Tibial nerve (tissue), 4 donors: ENCODE measurements at places on chromosomes 3 and 15. TPM values are rescaled to one million over a fixed set of nuclear protein-coding genes. Genes with fewer than 3 reads are reported as not detected.

DNA sequence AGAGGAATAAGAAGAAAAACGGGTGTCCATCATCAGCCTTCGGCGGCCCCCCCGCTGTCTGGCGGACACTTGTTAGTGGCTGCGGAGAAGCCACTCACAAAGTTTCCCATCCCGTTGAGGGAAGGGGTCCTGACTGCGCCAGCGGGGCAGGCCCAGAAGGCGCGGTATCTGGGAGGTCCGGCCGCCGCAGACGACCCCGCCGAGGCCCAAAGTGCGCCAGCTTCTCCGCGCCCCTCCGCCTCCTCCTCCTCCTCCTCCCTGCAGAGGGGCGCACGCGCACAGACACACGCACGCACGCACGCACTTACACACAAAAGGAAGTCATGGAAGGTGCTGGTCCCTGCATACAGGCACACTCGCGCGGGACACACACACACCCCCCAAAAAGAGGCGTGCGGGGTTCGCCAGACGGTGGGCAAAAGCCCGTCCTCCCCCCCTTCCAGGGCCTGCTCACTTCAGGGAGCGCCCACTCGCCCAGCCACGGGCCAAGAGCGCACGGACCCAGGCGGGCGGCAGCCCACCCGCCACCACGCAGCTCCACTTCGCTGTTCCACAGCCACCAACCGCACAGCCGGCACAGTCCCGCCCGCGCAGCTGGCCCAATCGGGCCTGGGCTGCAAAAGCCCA lies 18.0 kb downstream of the ZNF148 start:
- peaks cover 61% of the 10 kb centered on the region for H3K4me1 ChIP-seq
- peak overlapping the region; percentile 50 for H3K4me3 ChIP-seq
- peak overlapping the region; percentile 66 for H3K27ac ChIP-seq
- H3K36me3 ChIP-seq = no peaks in the 10 kb centered on the region
- DNase-seq = no peak
- H3K27me3 ChIP-seq = no peaks in the 10 kb centered on the region

DNA sequence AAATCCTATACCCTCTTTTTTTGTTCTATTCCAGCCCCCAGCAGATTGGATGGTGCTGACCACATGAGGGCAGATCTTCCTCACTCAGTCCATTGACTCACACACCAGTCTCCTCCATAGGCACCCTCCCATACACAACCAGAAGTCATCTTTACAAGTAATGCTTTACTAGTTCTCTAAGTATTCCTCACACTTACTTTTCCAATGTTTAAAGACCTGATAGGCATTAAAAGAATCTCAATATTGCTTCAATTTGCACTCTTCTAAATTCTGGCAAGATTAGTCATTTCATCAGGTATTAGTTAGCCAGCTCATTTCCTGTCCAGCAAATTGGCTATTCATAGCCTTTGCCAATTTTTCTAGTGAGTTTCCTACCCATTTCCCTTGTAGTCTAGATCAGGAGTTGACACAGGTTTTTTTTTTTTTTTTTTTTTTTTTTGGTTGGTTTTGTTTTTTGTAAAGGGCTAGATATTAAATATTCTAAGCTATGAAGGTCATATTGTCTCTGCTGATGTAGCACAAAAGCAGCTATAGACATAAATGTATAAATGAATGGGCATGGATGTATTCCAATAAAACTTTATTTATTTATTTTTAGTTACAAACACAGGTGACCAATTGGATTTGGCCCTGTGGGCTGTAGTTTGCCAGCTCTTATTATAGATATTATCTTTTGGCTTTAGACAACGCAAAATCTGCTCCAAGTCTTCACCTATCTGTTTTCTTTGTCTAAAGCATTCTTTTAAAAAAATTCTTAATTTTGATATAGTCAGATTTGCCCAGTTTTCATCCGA lies 76.1 kb downstream of the ABHD5 start:
- no peaks in the 10 kb centered on the region for H3K4me1 ChIP-seq
- no peak overlapping the region for H3K27ac ChIP-seq
- H3K27me3 ChIP-seq = no peaks in the 10 kb centered on the region
- H3K4me3 ChIP-seq = no peak overlapping the region
- H3K36me3 ChIP-seq = no peaks in the 10 kb centered on the region
- DNase-seq = no peak

DNA sequence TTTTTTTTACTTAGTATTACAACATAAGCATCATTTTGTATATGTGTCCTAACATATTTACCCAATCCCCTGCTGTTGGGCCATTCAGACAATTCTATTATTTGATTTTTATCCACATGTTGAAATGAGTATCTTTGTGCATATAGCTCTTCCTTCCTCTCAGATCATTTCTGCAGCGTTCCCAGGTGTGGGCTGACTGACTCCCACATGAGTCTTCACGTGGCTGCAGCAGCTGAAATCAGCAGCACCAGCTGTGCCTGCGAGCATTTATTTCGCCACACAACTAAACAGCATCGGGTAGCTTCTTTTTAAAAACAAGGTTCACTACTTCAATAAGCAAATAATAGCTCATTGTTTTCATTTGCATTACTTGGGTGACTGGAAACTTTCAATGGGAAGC lies 44.5 kb upstream of the PDE8A start:
- DNase-seq = no peak
- no peaks in the 10 kb centered on the region for H3K4me1 ChIP-seq
- no peak overlapping the region for H3K27ac ChIP-seq
- no peaks in the 10 kb centered on the region for H3K27me3 ChIP-seq

- H3K4me1 ChIP-seq = peaks cover 5% of the 10 kb centered on the region
- no peaks in the 10 kb centered on the region for H3K27me3 ChIP-seq
- no peak overlapping the region for H3K27ac ChIP-seq
- no peaks in the 10 kb centered on the region for H3K36me3 ChIP-seq
- no peak for DNase-seq
These were observed 53.9 kb upstream of the ATOSA start for GRCh38 chr15:52733088-52733487.

DNA sequence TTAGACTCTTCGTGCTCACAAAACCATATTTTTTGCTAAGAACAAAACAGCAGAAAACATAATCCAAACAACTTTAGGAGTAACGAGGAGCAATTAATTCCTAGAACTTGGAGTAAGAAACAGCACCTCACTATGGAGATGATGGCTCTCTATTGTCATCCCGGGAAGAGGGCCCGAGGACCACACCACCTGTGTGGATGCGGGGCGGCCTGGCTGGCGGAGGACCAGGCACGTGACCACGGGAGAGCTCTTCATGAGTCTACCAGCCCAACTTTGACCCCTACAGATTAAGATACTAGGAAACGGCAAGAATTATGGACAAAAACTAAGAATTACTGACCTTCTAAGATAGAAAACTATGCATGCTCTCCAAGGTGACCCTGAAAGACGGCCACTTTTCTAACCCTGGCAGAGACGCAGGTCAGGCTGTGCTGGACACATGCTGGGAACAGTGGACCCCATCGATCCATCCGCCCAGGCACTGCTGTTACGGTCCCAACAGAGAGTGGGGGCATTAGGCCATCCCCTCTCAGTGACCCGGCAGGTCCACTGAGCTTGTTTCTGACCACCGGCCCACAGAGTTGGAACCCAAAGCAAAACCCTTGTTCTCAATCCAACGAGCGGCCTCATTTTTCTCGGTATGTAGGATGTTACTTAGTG lies 13.1 kb upstream of the OCA2 start:
- no peak for DNase-seq
- H3K27ac ChIP-seq = no peak overlapping the region
- peaks cover 7% of the 10 kb centered on the region for H3K4me1 ChIP-seq
- no peak overlapping the region for H3K4me3 ChIP-seq

The DLL4 gene
- total RNA-seq = 11.2 TPM

The FBXO40 gene
- not detected for total RNA-seq

The SEMA6D gene
- 15.7 TPM for total RNA-seq
